CD4-positive, alpha-beta T cell treated with Interleukin-4 for 4 hours (primary cell): ENCODE measurements at places on chromosomes 7 and 10.

DNA sequence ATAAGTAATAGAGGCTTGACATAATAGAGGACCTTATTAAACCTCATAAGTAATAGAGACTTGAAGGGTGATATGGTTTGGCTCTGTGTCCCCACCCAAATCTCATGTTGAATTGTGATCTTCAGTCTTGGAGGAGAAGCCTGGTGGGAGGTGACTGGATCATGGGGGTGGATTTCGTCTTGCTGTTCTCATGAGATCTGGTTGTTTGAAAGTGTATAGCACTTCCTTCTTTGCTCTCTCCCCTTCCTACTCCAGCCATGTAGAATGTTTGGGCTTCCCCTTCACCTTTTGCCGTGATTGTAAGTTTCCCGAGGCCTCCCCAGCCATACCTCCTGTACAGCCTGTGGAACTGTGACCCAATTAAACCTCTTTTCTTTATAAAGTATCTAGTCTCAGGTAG lies 8.6 kb downstream of the KIFBP start:
- no peak for DNase-seq

- no peak for DNase-seq
Measured at GRCh38 chr7:28830846-28831245, 127.3 kb downstream of the TRIL start.

- no peak for DNase-seq
Measured at GRCh38 chr7:105776068-105776790, 100.2 kb downstream of the ATXN7L1 start.

GRCh38 chr7:27167916-27168264 lies 2.6 kb upstream of the HOXA9 start:
- no peak for DNase-seq

GRCh38 chr10:100043344-100043743 lies 33.6 kb upstream of the DNMBP start:
- no peak for DNase-seq

GRCh38 chr7:55144333-55145317 lies 125.8 kb downstream of the EGFR start:
- no peak for DNase-seq
